HTR-8/SVneo (cell line): ENCODE measurements at places on chromosomes 3 and 15.

DNA sequence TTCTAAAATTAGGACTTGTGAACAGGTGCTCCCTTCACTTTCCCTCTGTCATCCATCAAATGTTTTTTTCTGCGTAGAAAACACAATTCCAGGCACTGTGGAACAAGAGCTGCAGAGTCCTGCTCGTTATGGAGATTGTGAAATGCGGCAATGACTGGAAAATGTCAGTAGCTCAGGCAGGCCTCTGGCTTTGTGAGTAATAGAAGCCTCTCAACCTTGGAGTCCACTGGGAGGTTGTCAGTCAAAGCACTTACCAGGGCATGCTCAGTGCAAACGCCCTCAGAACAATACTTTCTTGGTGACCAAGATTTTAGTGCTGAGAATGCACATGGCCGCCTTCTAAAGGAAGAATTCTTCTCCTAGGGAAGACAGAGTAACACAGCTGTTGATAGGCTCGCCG lies 26.7 kb upstream of the MED12L start:
- no peak for DNase-seq

- peak; percentile 85 for DNase-seq
These were observed 16.9 kb downstream of the SLC24A1 start for GRCh38 chr15:65638681-65639089.

- DNase-seq: no peak
These were observed 110.1 kb upstream of the LMOD3 start for GRCh38 chr3:69232482-69232881.

DNA sequence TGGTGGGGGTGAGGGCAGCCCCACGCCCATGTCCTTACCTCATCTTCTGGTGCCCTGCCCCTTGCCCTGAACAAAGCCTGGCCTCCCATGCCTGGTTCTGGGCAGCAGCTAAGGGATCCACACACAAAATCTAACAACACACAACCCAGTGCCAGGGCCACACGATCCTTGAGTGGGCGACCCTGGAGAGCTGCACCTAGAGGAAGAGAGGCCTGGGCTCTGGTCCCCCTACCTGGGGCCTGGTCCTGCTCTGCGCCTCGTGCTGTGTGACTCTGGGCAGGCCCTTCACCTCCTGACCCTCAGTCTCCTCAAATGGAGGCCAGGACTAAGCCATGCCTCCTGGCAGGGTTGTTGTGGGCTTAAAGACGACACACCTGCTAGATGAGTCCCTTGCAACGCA lies 20.0 kb upstream of the C3orf22 start:
- DNase-seq: no peak

DNA sequence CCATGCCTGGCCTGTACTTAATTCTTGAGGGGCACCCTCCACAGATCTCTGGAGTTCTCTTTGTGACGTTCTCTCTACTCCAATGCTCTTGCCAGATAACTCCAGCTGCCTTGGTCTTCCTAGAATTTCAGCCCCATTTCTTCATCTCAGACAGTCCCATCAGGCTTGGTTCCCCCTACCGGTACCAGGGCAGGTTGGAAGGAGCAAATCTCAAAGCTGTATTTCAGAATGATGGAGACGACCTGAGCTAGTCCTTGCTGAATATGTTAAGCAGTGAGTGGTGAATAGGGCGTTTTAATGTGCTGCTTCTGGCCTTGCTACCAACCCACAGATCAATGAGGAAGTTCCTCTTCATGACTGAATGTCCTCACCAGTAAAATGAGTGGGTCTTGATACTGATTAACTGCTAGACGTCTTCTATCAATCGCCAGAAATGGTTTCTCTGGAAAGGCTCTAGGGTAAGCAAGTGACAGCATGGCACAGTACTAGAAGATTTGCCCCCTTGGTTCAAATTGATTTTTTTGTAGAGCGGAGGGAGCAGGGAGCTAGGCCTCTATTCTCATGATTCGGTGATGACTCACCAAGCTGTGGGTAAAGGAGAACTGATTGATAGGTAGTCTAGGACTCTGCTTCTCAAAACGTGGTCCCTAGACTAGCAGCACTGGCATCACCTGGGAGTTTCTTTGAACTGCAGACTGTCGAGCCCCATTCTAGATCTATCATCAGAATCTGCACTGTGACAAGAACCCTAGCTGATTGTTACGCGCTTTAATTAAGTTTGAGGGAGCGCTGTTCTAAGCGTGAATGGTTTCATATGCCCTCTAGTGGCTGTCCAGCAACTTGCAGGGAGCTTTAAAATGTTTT lies 67.8 kb downstream of the UBP1 start:
- peak; percentile 54 for DNase-seq
